HL-60 (cell line): ENCODE measurements at places on chromosomes 1 and 21.

GRCh38 chr1:182015360-182015759 is 46.2 kb downstream of the ZNF648 start:
- no peak for DNase-seq

- no peak for DNase-seq
Measured at GRCh38 chr1:116877141-116877818, 32.4 kb upstream of the PTGFRN start.

DNA sequence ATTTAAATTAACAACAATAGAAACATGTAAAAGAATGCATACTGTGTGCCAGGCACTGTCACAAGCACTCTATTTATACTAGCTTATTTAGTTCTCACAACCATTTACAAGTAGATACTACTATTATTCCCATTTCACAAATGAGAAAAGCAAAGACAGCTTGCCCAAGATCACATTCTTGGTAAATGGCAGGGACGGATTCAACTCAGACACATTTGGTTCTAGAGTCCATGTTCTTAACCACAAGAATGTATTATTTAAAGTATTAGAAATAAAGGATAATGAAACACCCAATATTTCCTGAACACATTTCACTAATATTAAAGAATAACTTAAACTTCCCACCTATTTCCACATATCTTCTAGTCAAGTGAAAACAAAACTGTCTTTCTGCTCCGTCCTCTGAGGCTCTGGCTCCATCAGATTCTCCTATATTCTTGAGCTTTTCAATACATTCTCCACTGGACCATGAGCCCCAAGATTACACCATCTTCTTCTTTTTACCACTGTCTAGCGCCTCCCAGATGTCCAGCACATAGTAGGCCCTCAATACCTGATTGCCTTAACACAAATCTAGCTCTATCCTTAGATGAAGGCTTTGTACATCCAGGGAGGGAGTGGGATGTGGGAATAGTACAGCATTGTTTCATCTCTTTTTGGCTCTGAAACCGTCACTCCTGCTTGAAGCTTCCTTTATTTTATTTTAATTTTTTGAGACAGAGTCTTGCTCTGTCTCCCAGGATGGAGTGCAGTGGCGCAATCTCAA is 29.3 kb downstream of the SOD1 start:
- no peak for DNase-seq

DNA sequence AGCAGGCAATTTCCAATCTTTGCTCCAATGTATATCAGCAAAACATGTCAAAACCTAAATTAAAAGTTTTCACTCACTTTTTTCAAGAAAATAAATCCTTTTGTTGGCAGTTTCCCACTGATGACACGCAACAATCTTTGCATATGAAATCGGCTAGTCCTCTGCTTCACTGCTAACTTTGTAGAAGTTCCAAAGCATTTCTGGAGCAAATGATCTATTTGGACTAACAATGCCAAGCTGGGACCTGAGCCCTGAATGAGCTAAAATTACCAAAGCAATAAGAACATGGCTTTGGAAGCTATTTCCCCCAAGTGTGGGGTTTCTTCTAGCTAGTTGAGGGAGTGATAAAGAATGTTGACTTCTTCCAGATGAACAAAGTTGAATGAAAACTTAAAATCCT is 5.1 kb downstream of the BEND5 start:
- no peak for DNase-seq

GRCh38 chr1:38926091-38926490 is 15.5 kb downstream of the RHBDL2 start:
- no peak for DNase-seq

GRCh38 chr1:178122283-178122682 is 28.4 kb downstream of the RASAL2 start:
- no peak for DNase-seq

DNA sequence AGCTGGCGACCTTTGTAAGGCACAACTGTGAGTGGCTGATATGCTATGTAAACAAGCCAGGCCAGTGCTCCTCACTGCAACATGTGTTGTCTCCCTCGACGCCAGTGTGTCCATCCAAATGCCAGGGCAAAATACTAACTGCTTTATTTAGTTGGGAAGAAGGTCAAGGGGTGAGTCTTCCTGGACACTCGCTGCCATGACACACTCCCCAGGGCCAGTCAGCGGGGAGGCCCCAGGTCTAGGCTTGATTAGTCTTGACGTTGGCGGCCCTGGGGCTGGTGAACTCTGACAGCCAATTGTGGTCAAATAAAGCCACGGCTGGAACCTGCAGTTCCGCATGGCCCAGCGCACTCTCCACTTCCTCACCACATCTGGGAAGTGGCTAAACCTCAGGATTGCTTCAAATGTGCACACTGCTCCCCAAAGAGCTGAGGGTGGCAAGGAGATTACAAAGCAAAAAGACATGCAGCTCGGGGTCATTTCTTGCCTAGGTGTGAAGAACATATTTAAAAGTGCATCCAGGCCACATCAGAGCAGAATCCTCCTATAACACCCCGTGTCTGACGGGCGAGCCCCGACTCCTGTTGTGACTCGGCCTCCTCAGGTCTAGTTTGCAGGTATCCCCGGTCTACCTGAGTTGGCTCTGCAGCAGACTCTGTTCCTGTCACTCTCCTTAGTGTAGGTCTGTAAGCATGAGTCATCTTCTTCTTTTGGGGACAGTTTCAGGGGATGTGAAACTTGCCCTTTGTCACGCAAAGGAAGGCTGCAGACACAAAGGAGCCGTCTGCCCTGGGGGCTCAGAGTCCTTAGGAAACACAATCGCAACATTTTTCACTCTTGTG is 183.5 kb downstream of the RUNX1 start:
- DNase-seq = peak; percentile 96

- DNase-seq = no peak
Measured at GRCh38 chr1:165560883-165561656, 17.3 kb downstream of the LRRC52 start.

DNA sequence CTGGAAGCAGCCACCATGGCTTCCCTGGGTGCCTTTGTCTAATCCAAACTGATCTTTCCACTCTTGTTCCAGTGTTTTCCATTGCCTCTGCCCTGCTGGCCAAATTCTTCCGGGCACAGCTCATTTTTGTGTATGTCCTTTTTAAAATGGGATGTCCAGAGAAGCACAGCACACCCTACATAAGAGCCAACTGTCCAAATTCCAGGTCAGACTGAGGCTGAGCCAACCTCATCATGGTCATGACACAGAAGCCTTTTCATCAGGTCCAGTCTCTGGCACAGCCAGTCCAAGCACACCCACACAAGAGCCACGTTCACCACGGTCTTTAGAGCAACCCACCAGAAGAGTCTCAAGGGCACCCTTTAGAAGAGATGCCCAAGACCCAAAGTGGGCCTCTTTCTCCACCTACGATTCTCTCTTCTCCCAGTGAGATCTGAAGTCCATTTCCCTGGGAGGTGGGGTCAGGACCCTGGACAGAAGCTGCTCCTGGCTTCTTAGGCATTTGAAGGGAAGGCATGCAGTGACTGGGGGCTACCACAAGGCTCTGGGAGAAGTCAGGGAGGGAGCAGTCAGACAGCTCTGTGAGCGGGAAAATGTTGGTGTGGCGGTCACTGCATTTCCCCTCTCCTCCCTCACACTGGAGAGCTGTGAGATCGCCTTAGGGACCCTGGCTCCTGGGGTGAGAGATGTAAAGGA is 53.2 kb downstream of the SYT2 start:
- no peak for DNase-seq

DNA sequence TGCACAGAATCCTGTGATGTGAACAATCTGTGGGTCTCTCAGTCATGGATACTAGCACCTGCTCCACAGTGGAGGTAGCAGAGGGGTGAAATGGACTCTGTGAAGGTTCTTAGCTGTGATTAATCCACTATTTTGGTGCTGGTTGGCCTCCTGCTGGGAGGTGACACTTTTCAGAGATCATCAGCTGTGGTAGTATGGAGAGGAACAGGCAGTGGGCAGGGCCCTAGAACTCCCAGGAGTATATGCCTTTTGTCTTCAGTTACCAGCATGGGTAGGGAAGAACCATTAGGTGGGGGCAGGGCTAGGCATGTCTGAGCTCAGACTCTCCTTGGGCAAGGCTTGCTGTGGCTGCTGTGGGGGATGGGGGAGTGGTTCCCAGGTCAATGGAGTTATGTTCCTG is 54.0 kb upstream of the KCNJ15 start:
- DNase-seq = no peak

DNA sequence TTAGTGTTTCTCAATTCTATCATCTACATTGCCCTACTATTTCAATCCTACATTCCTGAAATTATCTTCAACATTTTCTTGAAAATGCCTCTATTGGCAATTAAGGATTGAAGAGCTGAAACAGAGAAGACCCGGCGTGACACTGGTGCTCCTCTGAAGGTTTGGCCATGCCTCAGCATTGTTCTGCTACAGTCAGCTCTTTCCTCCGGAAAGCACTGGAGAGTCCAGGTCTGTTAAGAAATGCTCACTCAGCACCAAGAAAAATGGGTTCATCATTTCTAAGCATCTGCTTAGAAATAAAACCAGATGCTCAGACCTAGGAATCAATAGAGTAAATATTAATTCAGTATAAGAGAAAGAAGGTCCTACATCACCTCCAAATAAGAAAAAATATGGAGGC is 58.8 kb downstream of the WARS2 start:
- DNase-seq = no peak

DNA sequence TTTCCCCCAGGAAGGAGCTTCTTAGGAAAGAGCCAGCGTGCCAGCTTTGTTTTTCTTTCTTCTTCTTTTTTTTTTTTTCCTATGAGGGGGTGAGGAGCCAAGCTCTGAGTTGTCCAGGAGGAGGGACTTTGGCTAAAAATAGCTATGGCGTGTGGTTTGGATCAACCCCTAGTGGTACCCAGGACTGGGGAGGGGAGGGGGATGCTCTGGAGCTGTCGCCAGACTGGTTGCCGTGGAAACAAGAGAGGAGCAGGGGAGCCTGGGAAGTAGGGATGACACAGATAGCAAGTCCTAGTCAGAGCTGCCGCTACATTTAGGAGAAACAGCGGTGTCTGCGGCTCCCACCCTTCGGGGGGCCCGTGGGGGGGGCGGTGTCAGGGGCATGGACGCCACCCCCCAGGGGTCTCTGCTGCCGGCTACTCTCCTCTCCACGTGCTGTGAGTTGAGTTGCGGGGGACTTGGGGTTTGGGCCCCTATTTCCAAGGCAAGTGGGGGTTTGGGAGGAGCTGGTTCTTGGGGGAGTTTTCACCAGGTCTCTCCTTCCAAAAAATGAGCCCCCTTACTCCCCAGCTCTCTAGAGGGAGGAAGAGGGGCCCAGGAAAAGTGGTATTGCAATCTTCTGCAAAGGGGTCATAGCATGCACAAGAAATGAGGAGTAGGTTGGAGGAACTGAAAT is at the start of gene KCNJ9:
Gene KCNJ9 (plus strand): TSS at position 278 of the 676 bp plus-strand sequence. CDS start 2,493 bp downstream, outside the sequence.
- DNase-seq = no peak

- no peak for DNase-seq
Measured at GRCh38 chr21:41993744-41994143, 16.4 kb downstream of the ZBTB21 start.

DNA sequence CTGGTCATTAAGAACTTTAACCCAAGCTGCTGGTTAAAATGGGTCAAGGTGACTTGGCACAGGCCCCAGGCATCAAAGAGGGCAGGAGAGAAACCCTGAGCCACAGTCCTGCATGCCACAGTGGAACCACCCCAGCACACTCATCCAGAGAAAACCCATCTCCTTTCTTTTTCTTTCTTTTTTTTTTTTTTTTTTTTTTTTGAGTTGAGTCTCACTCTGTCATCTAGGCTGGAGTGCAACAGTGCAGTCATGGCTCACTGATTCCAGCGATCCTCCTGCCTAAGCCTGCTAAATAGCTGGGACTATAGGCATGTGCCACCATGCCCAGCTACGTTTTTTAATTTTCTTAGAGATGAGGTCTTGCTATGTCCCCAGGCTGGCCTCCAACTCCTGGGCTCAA is 109.2 kb upstream of the RAB4A start:
- no peak for DNase-seq

DNA sequence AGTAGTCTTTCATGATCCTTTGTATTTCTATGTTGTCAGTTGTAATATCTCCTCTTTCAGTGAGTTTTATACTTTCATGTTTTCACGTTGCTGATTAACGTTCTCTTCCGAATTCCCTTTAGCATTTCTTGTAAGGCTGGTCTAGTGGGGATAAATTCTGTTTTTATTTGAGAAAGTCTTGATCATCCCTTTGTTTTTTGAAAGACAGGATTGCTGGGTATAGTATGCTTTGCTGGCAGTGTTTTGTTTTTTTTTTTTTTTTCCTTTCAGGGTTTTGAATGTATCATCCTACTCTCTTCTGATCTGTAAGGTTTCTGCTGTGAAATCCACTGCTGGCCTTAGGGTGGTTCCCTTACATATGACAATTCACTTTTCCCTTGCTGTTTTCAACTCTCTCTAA is 74.4 kb downstream of the SCMH1 start:
- no peak for DNase-seq

- DNase-seq = peak; percentile 86
Measured at GRCh38 chr1:206557636-206558473, 50.5 kb downstream of the RASSF5 start.

DNA sequence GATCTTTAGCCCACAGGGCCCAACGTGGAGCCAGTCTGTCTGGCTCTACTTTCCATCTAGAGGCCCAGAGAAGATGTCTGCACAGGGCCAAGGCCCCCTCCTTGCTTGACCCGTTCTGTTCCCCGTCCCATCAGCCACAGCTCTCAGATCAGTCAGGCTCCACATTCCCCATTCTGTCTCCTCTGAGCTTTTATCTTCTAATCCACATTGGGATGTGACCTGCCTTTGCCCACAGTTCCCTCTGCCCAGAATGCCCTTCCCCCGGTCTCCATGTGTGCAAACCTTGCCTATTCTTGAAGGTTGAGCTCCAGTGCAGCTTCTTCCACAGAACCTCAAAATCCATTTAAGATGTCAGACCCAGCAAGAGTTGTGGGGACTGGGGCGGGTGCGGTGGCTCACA is 53.3 kb upstream of the WASF2 start:
- DNase-seq = no peak

DNA sequence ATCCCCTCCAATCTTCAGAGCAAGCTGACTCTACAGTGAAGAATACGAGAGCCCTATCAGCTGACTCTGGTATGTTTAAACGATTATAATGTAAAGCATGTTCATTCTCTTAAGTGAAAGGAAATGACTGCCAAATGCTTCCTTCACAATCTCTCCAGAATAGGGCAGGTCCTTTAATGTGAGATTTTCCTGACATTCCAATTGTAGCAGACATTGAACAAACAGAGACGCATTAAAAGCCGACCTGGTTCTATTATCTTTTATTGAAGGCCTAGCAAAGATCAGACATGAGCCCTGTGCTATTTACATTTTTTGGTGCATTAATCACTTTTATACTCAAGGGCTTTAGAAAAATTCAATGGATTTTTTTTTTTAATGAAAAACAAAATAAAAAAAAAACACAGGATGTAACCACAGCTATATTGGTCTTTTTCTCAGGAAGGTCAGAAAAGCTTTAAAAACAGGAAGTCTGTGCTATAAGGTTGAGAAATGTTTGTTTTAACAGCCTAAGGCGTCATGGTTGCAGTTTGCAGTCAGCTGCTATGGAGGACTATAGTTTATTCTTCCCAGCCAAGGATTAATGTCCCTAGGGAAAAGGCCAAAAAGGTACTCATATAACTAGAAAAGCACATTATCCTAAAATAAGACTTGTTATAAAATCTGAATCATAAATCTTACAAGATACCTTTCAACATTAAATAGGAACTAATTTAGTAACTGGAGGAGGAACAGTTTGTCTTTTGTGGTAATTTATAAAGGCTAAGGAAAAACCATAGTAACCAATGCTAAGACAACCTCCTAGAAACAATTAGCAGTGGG is 104.8 kb downstream of the RERE start:
- no peak for DNase-seq

- no peak for DNase-seq
Measured at GRCh38 chr1:24027838-24028468, 47.8 kb upstream of the SRSF10 start.
